ENCODE measurements at places on chromosomes 7 and 10. TPM values are rescaled to one million over a fixed set of nuclear protein-coding genes. Genes with fewer than 3 reads are reported as not detected.
A peak's percentile ranks its signal among the peaks of the same experiment; 100 is the strongest.

Gene PPP1R9A
- 51.8 TPM for total RNA-seq

Gene SPDYE2
- not detected for total RNA-seq

DNA sequence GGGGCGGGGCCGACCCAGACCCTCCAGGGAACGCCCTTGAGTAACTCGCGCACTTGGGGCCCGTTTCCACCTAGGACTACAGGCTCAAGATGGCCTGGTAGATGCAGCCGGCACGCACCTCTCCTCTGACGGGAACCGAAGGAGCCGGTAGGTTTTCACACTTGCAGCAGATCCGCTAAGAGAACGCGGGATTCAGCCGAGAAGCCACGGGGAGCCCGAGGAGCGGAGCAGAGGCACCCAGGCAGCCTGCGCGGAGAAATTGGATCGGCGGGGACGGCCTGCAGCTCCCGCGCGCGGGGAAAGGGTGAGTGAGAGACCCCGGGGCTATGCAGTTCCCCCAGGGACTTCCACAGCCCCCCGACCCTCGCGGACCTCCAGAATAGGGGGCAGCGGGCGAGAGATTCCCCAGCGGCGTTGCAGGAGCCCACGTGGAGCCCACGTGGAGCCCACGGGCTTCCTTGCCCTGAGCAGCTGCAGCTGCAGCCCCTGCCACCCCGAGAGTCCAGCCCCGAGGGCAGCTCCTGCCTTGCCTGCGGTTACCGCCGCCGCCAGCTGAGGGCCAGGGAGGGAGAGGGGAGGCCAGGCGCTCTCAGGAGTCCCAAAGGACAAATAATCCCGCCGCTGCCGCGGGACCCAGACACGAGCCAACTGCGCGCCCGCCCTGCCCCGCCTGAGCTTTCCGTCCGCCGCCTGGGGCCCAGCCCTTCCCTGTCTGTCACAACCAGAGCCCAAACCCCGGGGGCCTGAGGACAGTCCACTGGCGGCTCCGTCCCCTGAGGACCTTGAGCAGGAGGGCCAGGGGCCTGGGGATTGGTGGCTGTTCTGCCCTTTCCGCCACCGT lies 13.1 kb downstream of the IFT22 start:
- peak overlapping the region; percentile 30 for H3K4me3 ChIP-seq
- peaks cover 13% of the 10 kb centered on the region for H3K4me1 ChIP-seq
- no peaks in the 10 kb centered on the region for H3K27me3 ChIP-seq
- no peak overlapping the region for H3K27ac ChIP-seq
- no peaks in the 10 kb centered on the region for H3K36me3 ChIP-seq
- peak; percentile 84 for DNase-seq

Gene CPA5
- not detected for total RNA-seq

DNA sequence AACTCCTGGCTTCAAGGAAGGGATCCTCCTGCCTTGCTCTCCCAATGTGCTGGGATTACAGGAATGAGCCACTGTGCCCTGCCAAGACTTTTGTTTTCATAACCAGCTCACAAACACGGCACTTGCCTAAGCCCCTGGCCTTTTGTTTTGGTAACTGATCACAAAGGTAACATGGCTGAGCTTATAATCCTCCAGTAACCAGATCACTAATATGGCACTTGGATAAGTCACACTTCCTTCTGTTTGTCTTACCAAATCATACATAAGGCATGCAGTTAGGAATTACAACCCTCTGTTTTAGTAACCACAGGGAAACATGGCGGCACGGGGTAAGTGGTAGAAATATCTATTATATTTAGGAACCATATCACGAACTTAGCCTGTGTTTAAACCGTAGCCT lies 577.1 kb downstream of the CALN1 start:
- H3K4me3 ChIP-seq, result no peak overlapping the region
- H3K4me1 ChIP-seq, result no peaks in the 10 kb centered on the region
- no peaks in the 10 kb centered on the region for H3K27me3 ChIP-seq
- H3K27ac ChIP-seq, result no peak overlapping the region
- no peaks in the 10 kb centered on the region for H3K36me3 ChIP-seq

GRCh38 chr10:76297358-76297757 lies 865.9 kb downstream of the LRMDA start:
- H3K27me3 ChIP-seq, result no peaks in the 10 kb centered on the region
- H3K36me3 ChIP-seq, result no peaks in the 10 kb centered on the region
- no peak for DNase-seq
- no peak overlapping the region for H3K4me3 ChIP-seq
- peak overlapping the region; percentile 72 for H3K27ac ChIP-seq
- peaks cover 25% of the 10 kb centered on the region for H3K4me1 ChIP-seq

GRCh38 chr7:2019711-2020511 lies 212.8 kb downstream of the MAD1L1 start:
- peak overlapping the region; percentile 17 for H3K27ac ChIP-seq
- no peak overlapping the region for H3K4me3 ChIP-seq
- peak; percentile 9 for DNase-seq
- H3K27me3 ChIP-seq, result no peaks in the 10 kb centered on the region
- no peaks in the 10 kb centered on the region for H3K36me3 ChIP-seq

Gene LUC7L2
- 125 TPM for total RNA-seq

Gene DEPP1
- total RNA-seq, result 70.4 TPM

DNA sequence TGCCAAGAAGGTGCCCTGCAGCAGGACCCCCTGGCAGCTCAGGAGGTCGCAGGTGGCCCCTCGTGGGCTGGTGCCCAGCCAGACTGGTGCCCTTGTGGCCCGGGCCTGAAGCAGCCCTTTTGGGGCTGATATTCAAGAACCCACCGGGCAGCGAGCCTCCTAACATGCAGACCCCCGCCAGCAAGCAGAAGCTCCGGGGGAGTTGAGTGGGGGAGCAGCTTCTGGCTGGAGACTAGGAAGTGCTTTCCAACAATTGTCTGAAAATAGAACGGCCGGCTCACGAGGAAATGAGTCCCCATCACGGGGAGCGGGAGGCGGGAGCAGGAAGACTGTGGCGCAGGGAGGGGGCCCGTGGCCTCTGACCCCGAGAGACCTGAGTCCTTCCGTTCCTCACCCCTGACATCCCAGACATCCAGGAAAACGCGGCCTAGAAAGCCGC lies 9.5 kb upstream of the INTS1 start:
- H3K27me3 ChIP-seq, result no peaks in the 10 kb centered on the region
- DNase-seq, result no peak
- peak overlapping the region; percentile 85 for H3K27ac ChIP-seq
- H3K36me3 ChIP-seq, result no peaks in the 10 kb centered on the region
- H3K4me1 ChIP-seq, result no peaks in the 10 kb centered on the region

GRCh38 chr7:156635529-156636385 lies 4.8 kb upstream of the RNF32 start:
- H3K36me3 ChIP-seq, result no peaks in the 10 kb centered on the region
- H3K4me1 ChIP-seq, result peaks cover 6% of the 10 kb centered on the region
- no peak for DNase-seq
- no peak overlapping the region for H3K4me3 ChIP-seq

GRCh38 chr10:11081408-11081807 lies 63.7 kb downstream of the CELF2 start:
- no peaks in the 10 kb centered on the region for H3K4me1 ChIP-seq
- no peaks in the 10 kb centered on the region for H3K27me3 ChIP-seq
- no peak overlapping the region for H3K4me3 ChIP-seq
- no peak for DNase-seq
- H3K36me3 ChIP-seq, result no peaks in the 10 kb centered on the region

DNA sequence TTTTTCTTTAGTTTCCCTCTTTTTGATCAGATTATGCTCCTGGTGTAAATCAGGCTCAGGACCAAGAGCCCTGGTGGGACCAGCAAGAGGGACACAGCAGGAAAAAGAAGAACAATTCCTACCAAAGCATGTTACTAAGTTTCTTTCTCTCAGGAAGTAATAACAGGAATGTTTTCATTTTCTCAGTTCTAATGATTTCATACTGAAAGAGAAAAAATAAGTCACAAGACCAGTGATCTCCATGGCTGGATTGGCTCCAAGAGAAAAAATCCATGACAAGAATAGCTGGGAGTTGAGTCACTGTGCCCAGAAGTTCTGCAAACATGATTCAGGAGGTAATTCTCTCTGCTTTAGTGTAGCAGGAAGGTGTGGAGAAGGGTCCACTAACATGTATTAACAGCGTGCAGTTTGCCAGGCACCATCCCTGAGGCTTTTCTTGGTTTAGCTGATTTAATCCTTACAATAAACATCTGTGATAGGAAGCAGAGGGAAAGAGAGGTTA lies 23.8 kb upstream of the IFIT2 start:
- peaks cover 24% of the 10 kb centered on the region for H3K4me1 ChIP-seq
- peak; percentile 49 for DNase-seq
- H3K27me3 ChIP-seq, result no peaks in the 10 kb centered on the region
- H3K27ac ChIP-seq, result peak overlapping the region; percentile 77
- no peaks in the 10 kb centered on the region for H3K36me3 ChIP-seq

DNA sequence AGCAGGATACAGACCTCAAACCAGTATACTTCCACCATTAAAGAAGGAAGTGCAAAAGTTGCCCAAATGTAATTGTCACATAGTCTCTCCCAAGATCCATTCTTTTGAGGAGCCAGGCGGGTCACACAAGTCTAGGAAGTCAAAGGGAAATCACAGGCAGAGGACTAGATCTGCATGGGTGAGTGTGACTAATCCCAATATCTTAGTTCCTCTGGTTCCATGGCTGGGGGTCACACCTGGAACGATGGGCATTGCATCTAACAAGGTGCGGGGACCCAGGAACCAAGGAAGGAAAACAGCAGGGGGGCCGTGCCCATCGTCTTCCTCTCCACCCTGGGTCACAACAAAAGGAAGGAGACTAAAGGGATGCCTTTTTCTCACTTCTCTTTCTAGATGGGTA lies 1138.8 kb downstream of the XPNPEP1 start:
- H3K4me1 ChIP-seq, result no peaks in the 10 kb centered on the region
- H3K4me3 ChIP-seq, result no peak overlapping the region
- H3K27me3 ChIP-seq, result no peaks in the 10 kb centered on the region
- DNase-seq, result no peak

- no peak for DNase-seq
- no peaks in the 10 kb centered on the region for H3K27me3 ChIP-seq
- peaks cover 5% of the 10 kb centered on the region for H3K4me1 ChIP-seq
- no peak overlapping the region for H3K27ac ChIP-seq
- H3K36me3 ChIP-seq, result no peaks in the 10 kb centered on the region
- H3K4me3 ChIP-seq, result no peak overlapping the region
These were observed 54.9 kb downstream of the MET start for GRCh38 chr7:116726713-116727431.

Gene CWF19L1
- 21.1 TPM for total RNA-seq

Gene SMKR1
- 2.7 TPM for total RNA-seq

- no peaks in the 10 kb centered on the region for H3K36me3 ChIP-seq
- H3K4me1 ChIP-seq, result peaks cover 20% of the 10 kb centered on the region
- peak overlapping the region; percentile 88 for H3K27ac ChIP-seq
- H3K4me3 ChIP-seq, result peak overlapping the region; percentile 70
These were observed 46.0 kb upstream of the CDK1 start for GRCh38 chr10:60732198-60732806.

Gene ZNF804B
- 29.8 TPM for total RNA-seq

DNA sequence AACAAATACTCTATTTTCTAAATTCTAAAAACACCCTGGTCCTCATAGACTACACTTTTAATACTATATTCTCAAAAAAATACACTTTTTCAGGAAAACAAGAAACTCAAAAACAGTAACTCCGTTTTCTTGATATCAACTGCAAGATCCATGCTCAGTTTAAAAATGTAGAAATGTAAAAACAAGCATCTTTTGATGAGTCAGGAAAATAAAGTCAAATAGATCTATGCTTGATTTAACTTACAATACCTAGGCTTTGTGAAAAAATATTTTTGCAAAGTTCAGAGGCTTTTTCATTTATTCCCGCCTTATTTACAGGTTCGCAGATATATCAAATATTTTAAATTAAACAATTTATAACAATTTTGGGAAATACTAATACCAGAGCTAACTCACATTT lies 33.6 kb downstream of the POT1 start:
- H3K27ac ChIP-seq, result no peak overlapping the region
- H3K4me3 ChIP-seq, result no peak overlapping the region
- H3K36me3 ChIP-seq, result peaks cover 3% of the 10 kb centered on the region
- no peaks in the 10 kb centered on the region for H3K27me3 ChIP-seq
- no peak for DNase-seq

Gene FEZF1
- total RNA-seq, result not detected

GRCh38 chr7:130823060-130823459 lies 89.1 kb upstream of the KLF14 start:
- no peak overlapping the region for H3K27ac ChIP-seq
- H3K27me3 ChIP-seq, result no peaks in the 10 kb centered on the region

Gene MUC12
- not detected for total RNA-seq

GRCh38 chr10:89115876-89116627 lies 91.1 kb downstream of the CH25H start:
- H3K4me1 ChIP-seq, result no peaks in the 10 kb centered on the region
- no peak for DNase-seq
- no peak overlapping the region for H3K27ac ChIP-seq
- no peak overlapping the region for H3K4me3 ChIP-seq
- no peaks in the 10 kb centered on the region for H3K36me3 ChIP-seq

Gene TAF6
- total RNA-seq, result 50.3 TPM

DNA sequence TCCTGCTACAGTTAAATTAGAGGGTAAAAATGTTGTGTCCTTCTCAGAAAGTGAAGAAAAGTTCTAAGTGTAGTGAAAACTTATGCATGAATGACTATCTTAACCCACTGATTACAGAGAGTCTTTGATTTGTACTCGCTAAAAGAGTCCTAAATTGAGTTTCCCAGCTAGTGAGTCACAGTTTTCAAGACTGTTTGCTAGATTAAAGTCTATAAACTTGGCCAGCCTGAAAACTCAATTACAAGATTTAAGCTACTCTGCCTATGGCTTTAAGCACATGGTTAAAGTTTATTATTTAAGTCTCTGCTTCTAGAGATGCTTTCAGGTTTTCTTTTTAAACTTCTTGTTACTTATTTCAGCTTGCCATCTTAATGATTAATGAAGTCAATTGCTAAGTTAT lies 44.4 kb downstream of the MRPS24 start:
- no peaks in the 10 kb centered on the region for H3K27me3 ChIP-seq
- no peak overlapping the region for H3K27ac ChIP-seq
- DNase-seq, result no peak
- H3K4me1 ChIP-seq, result no peaks in the 10 kb centered on the region
- no peaks in the 10 kb centered on the region for H3K36me3 ChIP-seq
- H3K4me3 ChIP-seq, result no peak overlapping the region

DNA sequence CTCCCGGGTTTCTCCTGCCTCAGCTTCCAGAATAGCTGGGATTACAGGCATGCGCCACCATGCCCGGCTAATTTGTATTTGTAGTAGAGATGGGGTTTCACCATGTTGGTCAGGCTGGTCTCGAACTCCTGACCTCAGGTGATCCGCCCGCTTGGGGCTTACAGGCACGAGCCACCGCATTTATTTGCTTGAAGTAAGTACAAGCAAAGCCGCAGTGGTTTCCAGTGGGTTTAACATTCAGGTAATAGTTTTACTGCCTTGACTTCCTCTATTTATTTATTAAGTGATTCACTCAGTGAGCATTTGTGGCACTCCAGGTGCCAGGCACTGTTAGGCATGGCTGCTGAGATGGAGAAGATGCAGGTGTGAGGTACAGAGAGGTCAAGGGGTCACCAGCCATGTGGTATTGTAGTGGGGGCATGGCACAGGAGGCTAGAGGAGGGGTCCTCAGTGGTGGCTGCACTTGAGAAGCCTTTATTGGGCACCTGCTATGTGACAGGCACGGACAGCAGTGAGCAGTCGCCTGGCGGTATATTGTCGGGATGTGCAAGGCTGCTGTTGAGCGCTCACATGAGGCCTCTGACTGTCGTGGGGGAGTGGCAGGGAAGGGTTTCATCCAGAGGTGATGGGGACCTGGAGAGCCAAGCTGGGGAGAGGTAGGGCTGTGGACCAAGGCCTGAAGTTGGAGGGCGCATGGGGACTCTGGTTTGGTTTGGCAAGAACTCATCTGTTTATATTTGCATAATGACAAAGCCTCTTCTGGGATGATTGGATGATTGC lies 54.9 kb downstream of the DOCK1 start:
- no peak overlapping the region for H3K4me3 ChIP-seq
- no peaks in the 10 kb centered on the region for H3K4me1 ChIP-seq
- H3K36me3 ChIP-seq, result no peaks in the 10 kb centered on the region
- H3K27ac ChIP-seq, result no peak overlapping the region

Measured in thyroid gland (tissue), 4 donors.